ENCODE measurements at places on chromosomes 12 and 14.

DNA sequence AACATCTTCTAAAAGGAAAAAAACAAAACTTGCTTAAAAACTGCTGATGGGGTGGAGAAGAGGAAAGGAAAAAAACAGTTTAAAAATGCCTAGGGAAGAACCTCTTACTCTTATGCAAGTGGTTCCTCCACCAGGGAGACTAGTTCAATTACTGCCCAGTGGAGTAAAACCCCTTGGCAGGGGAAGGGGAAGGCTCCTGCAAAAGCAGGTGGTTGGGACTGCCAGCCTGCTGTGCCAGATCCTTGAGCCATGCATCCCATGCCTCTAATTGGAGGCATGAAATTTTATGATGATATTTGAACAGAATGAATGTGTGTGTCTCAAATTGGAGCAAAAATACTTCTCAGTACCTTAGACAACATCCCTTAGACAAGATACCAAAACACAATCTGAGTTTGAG, 118.8 kb downstream of the FSCB start:
- DNase-seq: no peak

- no peak for DNase-seq
Observed at GRCh38 chr14:102754370-102755262, 22.6 kb upstream of the TRAF3 start.

- DNase-seq: no peak
Observed at GRCh38 chr12:15688838-15689625, 100.2 kb downstream of the EPS8 start.

DNA sequence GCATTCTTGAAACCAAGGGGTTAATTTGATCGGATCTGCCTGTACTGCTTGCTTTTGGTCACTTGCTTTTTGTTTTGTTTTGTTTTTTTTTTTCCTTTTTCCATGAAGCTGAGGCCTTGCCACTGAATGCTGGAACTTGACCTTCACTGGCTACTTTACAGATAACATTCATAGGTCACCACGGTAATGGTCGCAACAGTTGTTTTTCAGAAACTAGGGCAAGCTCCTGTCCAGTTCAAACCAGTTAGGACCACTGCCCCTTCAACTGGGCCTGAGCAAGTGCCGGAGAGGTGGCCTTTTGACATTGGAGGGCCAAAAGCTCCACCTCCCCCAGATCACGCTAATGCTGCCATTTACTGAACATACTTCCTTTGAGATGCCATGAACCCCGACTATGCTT, 147.6 kb downstream of the FOXN3 start:
- no peak for DNase-seq

DNA sequence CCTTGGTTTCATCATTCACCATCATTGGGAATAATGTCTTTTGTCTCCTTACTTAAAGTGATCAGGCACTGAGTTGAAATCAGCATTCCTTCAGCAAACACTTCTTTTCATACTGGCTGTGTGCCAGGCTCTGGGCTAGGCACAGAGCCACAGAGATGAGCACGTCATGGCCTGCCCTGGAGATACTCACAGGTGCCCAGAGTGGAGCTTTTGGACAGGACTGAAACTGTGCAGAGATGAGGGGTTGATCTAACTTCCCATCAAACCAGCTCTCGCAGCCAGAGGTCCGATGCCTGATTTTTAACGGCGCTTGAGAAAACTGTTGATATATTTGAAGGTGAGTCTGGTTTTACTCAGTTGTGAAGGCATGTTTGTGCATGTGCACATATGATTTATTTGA, 43.1 kb downstream of the CACNA1C start:
- no peak for DNase-seq

DNA sequence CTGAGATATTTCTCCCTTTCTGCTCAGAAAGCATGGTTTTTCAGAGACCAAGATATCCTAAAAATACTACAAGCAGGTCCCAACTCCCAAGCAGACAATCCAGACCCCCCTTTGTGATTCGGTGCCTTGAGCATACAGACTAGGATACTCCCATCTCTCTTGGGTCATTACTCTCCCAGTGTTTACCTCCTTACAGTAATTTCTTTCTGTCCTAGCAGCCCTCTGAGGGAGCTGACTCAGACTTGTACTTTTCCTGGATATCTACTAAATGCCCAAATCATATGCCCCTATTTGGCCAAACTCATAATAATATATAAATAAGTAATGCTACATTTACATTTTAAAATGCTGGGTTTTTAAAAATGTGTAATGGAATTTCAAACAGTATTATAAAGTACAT, 355.6 kb downstream of the LRIG3 start:
- DNase-seq: no peak

DNA sequence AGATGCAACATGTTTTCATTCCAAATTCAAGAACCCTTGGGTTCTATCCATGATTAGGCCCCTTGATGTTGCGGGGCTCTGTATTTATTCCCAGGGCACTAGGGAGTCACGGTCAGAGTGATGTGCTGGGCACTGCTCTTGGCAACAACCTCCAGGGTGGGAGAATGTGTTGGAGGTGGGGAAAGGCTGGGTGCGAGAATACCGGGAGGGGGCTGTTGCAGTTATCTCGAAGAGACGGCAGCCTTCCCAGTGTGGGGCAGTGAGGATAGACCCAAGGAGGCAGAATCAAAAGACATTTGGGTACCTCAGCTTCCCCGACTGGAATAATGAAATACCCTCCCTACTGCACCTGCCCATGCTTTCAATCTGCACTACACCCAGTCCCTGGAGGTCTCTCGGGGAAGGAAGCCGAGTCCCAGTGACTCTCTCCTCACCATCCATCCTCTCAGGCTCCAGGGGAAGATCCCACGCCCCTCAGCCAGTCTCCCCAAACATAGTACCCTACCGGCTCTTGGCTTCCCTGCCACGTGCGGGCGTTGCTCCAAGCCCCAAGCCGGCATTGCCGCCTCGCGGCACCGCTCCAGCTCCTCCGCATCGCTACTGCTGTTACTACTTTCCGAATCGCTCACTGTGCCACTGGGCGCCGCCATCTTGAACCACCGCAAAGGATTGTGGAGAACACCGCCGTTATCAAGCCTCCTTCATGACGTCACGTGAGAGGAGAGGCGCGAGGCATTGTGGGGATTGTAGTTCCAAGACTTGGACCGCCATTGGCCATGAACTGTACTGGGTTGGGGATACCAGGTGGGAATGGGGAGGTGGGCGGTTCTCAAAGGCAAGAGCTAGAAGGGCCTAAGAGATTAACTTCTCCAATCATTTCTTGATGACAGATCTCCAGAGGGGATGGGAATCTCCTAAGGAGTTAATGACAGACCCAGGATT, at the start of gene C12orf43:
TSS of gene C12orf43 (minus strand) at position 663 of the 942 bp plus-strand sequence. CDS start at position 650, 13 bp downstream.
- DNase-seq: peak; percentile 63

GRCh38 chr12:13069380-13069779, 25.2 kb downstream of the FAM234B start:
- DNase-seq: no peak

DNA sequence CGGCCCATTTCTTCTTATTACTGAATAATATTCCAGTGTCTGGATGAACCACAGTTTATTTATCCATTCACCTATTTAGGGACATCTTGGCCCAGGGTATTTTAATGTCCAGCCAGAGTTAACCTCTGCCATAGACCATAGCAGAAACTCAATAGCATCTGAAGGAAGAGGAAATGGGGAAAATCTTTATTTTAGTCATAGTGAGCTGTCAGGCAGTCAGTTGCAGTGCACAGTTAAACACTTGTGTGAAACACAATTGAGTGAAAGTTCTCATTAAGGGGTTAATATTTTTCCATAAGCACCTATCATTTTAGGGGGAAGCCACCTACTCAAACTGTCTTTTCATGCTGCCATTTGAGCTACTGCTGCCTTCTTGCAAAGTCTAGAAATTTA, 197.3 kb upstream of the PPFIA2 start:
- no peak for DNase-seq

DNA sequence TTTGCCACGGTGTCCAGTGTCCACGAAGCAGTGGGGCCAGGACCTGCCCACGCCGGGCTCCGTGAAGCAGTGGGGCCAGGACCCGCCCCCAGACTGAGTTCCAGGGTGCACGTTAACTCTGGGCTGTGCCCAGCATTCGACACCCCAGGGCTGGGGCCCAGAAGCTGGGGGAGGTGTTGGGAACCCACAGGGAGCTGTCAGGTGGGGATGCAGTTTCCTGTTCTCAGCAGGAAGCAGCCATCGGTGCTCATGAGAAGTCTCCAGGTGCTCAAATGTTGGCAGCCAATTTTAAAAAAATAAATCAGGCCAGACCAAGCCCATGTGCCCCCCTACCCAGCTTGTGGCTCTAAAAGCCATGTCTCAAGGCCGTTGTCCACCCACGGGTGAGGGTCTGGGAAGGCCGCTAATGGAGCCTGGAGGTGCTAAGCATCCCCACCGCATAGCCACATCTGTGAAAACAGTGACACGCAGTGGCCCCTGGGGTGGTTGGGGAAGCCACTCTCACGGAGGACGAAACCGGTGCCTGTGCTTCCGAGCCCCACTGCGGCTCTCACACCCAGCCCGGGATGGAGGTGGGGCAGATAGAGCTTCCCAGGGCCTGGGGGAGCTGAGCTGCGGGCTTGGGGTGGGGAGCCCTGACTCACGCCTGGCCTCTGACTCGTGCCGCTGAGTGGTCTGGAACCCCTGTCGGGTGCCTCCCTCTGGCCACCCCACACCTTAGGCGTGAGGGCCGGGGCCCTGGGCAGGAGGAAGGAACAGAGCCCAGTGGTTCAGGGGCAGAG, 53.5 kb downstream of the FBRSL1 start:
- DNase-seq: no peak

DNA sequence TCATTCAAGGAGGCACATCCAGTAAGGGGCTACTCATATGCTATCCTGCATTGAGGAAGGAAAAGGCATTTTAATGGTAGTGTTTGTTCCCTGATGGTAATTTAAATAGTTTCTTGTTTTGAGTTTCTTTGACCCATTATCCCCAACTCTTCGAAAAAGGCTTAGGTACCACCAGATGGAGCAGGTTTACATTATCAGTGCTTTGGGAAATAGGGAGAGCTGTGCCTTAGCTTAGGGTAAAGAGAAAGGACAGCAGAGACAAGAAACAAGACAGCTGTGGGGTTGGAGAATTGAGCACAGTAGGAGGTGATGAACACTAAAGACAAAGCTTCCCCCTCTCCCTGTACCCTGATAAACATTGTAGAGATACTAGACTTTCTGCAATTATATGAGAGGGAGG, 29.1 kb upstream of the HELB start:
- DNase-seq: no peak

- DNase-seq: no peak
Observed at GRCh38 chr12:121803861-121804416, at the start of gene SETD1B. SETD1B (plus strand) TSS chr12:121804009; CDS start chr12:121804738, 729 bp downstream.

GRCh38 chr14:93905623-93906022, 21.5 kb upstream of the FAM181A start:
- DNase-seq: no peak

All from non-pigmented ciliary epithelial cell (primary cell).